SJSA1 (cell line): ENCODE measurements at places on chromosomes 2 and 18. TPM values are rescaled to one million over a fixed set of nuclear protein-coding genes. Genes with fewer than 3 reads are reported as not detected.

The KCNIP3 gene
- total RNA-seq: 0.47 TPM in 1 of 2 replicates, not detected in the other

The TMEM17 gene
- 3.9 and 4.7 TPM in 2 replicates for total RNA-seq

The TTL gene
- total RNA-seq: 33.7 and 47.7 TPM in 2 replicates

The CDK15 gene
- 11.6 and 29.4 TPM in 2 replicates for total RNA-seq

The ICA1L gene
- 2.0 and 3.4 TPM in 2 replicates for total RNA-seq

The CCDC74B gene
- total RNA-seq: 0.34 and 7.2 TPM in 2 replicates

The LBX2 gene
- total RNA-seq: 0.18 and 1.6 TPM in 2 replicates

The THSD7B gene
- total RNA-seq: 0.16 TPM in 1 of 2 replicates, not detected in the other

The LTBP1 gene
- 8.7 and 13.0 TPM in 2 replicates for total RNA-seq

The DNMT3A gene
- total RNA-seq: 3.6 and 4.7 TPM in 2 replicates

The KATNAL2 gene
- 0.18 and 0.56 TPM in 2 replicates for total RNA-seq

The DSC1 gene
- total RNA-seq: not detected in 2 replicates

The TXNDC2 gene
- total RNA-seq: 0.05 TPM in 1 of 2 replicates, not detected in the other

The MTA3 gene
- total RNA-seq: 21.0 and 23.0 TPM in 2 replicates

The C18orf54 gene
- total RNA-seq: 5.3 and 10.2 TPM in 2 replicates

The TBR1 gene
- total RNA-seq: 0.03 TPM in 1 of 2 replicates, not detected in the other

The CTAGE1 gene
- total RNA-seq: 0.11 TPM in 1 of 2 replicates, not detected in the other

The KCNG2 gene
- total RNA-seq: not detected in 2 replicates

The FAHD2A gene
- total RNA-seq: 42.5 and 52.7 TPM in 2 replicates

The ASPRV1 gene
- total RNA-seq: 0.08 TPM in 1 of 2 replicates, not detected in the other

The MAPK4 gene
- not detected in 2 replicates for total RNA-seq

The TMEM182 gene
- total RNA-seq: 2.9 and 3.7 TPM in 2 replicates

The REG1B gene
- total RNA-seq: not detected in 2 replicates

The ADD2 gene
- total RNA-seq: not detected in 2 replicates

The KHK gene
- 0.11 and 0.31 TPM in 2 replicates for total RNA-seq

The EFHD1 gene
- 0.66 and 1.4 TPM in 2 replicates for total RNA-seq

The POTEC gene
- not detected in 2 replicates for total RNA-seq

The CXCR1 gene
- total RNA-seq: not detected in 2 replicates

The BOLL gene
- total RNA-seq: not detected in 2 replicates

The MC4R gene
- not detected in 2 replicates for total RNA-seq

The SLC40A1 gene
- total RNA-seq: 0.87 TPM in 1 of 2 replicates, not detected in the other

The GDF7 gene
- total RNA-seq: 0.03 TPM in 1 of 2 replicates, not detected in the other

The UCN gene
- 0.21 and 6.8 TPM in 2 replicates for total RNA-seq

The COL3A1 gene
- total RNA-seq: 1,297 and 1,854 TPM in 2 replicates

The WDR75 gene
- 40.4 and 54.7 TPM in 2 replicates for total RNA-seq

The CDCA7 gene
- 54.4 and 60.7 TPM in 2 replicates for total RNA-seq

The OTOS gene
- not detected in 2 replicates for total RNA-seq

The NT5C1B gene
- total RNA-seq: not detected in 2 replicates

The DSG1 gene
- not detected in 2 replicates for total RNA-seq

The SNORC gene
- 0.22 and 0.32 TPM in 2 replicates for total RNA-seq

The RAB11FIP5 gene
- total RNA-seq: 15.5 and 23.0 TPM in 2 replicates

The ALPG gene
- total RNA-seq: 0.03 TPM in 1 of 2 replicates, not detected in the other

The DTYMK gene
- total RNA-seq: 115 and 177 TPM in 2 replicates
